Esophagus muscularis mucosa (tissue), 4 donors: ENCODE measurements at places on chromosomes 1 and 21. TPM values are rescaled to one million over a fixed set of nuclear protein-coding genes. Genes with fewer than 3 reads are reported as not detected.
A peak's percentile ranks its signal among the peaks of the same experiment; 100 is the strongest.

- no peak for DNase-seq
These were observed 456.2 kb downstream of the KCNT2 start for GRCh38 chr1:196152086-196152485.

DNA sequence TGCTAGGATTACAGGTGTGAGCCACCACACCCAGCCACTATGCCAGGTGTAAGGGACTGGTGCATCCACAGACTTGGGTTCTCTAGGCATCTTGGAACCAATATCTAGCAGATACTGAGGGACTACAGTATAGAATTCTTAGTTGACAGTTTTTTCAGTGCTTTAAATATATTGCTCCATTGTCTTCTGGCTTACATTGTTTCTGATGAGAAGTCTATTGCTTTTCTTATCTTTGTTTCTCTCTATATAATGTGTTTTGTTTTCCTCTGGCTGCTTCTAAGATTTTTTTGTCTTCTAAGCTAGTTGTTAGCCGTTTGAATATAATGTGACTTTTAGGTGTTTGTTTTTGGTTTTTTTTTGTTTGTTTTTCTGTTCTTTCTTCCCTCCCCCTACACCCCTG is 13.5 kb downstream of the NUF2 start:
- no peak for DNase-seq

- DNase-seq = no peak
These were observed 1.7 kb downstream of the MCL1 start for GRCh38 chr1:150577557-150578271.

Gene FAM78B
- 2.0 TPM for total RNA-seq

Gene HCN3
- 1.2 TPM for total RNA-seq

GRCh38 chr1:220966881-220967611 is 87.8 kb downstream of the HLX start:
- DNase-seq = no peak

DNA sequence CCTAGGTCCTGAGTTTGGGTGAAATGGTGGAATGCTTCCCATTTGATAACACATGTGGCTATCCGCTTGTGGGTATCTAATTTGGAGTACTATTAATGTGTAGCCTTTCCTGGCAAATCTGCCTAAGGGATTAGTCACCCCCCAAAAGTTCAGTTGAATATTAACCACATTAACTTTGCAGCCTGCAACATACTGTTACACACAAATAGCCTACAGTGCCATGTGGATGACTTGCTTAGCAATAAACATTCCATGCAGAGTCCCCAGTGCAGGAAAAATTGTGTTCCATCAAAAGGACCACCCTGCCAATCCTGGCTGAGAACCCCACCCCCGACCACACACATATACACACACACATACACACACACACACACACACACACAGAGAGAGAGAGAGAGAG is 303.3 kb upstream of the ESRRG start:
- no peak for DNase-seq

- peak; percentile 62 for DNase-seq
These were observed at the start of gene VTCN1 for GRCh38 chr1:117210831-117211261. Gene VTCN1 (minus strand): TSS chr1:117210927. CDS start chr1:117210855, 72 bp downstream.

DNA sequence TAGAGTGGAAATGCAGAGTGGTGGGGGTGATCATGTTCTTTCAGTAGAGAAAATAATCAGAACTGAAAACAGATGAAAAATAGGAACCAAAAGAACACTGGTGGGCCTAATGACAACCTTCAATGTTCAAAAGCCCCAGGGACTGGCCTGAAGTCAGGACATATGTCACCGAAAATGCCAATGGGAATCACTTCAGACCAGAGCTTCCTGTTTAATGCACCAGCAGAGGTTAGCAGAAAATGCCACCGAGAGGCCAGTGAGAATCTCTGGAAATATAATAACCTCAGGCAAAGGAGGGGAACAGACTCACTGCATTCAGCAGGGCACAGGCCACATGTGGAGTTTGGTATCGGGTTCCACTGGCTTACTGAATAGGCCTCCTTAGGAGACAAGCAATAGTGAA is 15.9 kb upstream of the CD58 start:
- no peak for DNase-seq

DNA sequence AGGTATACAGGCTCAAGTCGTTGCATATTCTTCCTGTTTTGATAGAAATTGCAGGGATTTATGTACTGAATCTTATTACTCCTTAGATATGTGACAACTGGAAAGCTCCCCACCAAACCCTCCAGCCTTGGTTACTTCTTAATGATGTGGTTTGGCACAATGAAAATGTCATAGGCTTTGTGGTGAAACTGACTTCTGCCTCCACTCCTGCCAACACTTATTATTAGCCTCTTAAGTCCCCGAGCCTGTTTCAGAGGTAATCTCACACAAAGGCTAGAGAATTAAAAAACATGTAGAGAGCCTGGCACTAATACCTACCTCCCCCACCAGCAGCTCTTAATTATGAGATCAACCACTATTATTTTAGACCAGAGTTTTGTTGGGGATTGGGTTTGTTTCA is 4.2 kb downstream of the COX20 start:
- no peak for DNase-seq

DNA sequence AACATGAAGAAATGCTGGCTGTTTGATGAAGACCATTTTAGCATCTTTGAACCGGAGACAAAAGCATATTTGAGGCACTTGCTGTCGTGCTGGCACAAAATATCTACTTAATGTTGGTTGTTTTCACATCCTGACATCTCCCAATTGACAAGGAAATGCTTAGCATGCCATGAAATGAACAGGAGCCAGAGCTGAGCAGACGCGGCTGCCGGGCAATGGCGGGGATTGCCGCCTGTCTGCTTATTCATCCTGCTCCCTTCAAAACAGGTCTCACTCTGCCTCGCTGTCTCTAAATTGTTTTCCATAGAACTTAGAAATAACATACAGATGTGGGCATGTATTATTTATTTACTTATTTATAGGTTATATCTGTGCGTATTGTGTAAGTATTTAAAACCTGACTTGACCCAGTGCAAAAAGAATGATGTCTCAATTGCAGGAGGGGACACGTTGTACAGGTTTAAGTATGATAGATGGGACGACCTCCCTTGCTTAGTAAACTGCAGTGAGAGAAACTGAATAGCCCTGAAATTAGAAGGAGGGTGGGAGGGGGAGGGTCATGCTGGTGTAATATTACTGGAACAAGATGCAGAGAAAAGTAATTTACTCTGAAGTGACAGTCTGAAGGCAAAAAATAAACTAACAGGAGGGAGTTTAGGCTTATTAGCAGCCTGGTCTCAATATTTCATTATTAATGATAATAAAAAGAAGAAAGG is 590.4 kb upstream of the PLXNA2 start:
- DNase-seq = peak; percentile 78

DNA sequence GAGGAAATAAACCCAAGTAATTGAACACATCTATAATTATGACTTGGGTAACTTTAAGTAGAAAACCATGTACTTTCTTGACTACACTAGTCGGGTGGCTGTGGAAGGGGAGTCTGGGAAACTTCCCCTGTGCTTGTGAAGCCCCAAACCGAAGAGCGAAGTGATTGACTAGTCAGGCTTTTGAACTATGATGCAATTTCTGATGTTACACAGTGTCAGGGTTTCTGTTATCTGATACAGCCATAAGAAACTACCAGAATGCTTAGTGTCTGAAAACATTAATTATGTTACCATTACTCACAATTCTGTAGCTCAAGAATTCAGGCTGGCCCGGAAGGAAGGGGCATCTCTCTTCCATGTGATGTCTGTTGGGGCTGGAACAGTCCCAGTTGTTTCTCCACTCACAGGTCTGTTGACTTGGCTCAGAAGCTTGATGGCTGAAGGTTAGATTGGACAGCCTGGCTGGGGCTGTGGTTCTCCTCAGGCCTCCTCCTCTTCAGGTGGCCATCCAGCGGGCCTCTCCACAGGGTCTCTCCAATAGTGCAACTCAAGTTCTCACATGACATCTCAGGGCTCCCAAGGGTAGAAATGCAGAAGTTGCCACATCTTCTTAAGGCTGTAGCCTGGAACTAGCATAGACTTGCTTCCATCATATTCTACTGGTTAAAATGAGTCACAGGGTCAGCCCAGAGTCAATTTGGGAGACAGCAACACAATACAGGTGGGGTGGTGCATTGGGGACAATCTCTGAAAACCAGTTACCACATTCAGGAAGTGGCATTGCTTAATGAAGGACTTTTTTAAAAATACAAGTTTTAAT is 8.3 kb upstream of the C8B start:
- DNase-seq = no peak

Gene OR14K1
- total RNA-seq = not detected

GRCh38 chr1:234978397-234979295 is 150.0 kb downstream of the TOMM20 start:
- DNase-seq = no peak

DNA sequence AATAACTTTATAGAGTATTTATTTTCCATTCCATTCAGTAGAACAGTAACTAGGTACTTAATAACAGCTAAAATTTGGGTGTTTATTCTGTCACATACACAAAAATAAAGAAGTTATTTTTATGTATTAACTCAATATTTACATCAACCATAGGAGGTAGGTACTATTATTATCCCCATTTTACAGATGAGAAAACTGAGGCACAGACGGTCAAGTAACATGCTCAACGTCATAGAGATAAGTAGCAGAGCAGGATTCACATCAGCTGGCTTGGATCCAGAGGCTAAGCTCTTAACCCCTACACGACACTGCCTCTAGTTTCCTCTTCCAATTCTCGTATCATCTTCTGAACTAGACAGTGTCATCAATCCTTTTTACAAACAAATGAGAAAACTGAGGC is 9.3 kb downstream of the ZBTB21 start:
- DNase-seq = peak; percentile 19

DNA sequence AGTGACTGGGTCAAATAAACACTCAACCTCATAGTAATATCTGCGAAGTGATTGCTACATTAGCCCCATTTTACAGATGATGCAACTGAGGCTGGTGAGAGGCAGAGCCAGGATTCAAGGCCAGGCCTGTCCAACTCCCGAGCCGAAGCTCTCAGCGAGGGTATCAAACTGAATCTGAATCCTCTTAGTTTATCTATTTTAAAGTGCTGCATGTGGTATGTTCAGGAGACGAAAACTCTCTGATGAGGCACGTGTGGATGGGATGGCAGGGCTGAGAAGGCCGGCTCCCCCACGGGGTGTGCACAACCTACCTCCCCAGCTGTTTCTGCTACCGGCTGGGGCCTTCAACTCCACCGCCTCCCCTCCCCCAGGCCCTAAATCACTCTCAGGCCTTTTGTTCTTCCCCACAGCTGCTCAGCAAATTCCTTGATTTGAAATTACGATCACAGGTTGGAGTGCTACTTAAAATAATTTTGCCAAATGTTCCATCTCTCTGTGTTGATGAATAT is 171.8 kb downstream of the TOMM20 start:
- DNase-seq = no peak

GRCh38 chr1:197144570-197145325 is 1.7 kb downstream of the ASPM start:
- DNase-seq = no peak

Gene SLC16A4
- 5.8 TPM for total RNA-seq

DNA sequence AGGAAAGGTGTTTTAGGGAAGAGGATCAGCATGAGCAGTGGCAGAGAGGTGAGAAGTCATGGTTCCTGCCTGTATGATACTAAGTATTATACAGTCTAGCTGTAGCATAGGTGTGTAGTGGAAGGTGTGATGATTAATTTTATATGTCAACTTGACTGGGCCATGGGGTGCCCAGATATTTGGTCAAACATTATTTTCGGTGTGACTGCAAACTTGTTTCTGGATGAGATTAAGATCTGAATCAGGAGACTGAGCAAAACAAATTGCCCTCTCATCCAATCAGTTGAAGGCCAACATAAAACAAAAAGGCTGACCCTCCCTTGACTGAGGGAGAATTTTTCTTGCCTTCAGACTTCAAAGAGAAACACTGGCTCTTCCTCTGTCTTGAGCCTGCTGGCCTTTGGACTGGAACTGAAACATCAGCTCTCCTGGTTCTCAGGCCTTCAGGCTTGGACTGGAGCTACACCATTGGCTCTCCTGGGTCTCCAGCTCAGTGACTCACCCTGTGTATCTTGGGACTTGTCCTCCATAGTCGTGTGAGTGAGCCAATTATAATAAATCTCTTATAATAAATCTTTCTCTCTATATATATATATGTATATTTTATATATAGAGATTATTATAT is 6.8 kb upstream of the CDC42 start:
- DNase-seq = no peak

Gene OPRD1
- total RNA-seq = under 0.01 TPM

DNA sequence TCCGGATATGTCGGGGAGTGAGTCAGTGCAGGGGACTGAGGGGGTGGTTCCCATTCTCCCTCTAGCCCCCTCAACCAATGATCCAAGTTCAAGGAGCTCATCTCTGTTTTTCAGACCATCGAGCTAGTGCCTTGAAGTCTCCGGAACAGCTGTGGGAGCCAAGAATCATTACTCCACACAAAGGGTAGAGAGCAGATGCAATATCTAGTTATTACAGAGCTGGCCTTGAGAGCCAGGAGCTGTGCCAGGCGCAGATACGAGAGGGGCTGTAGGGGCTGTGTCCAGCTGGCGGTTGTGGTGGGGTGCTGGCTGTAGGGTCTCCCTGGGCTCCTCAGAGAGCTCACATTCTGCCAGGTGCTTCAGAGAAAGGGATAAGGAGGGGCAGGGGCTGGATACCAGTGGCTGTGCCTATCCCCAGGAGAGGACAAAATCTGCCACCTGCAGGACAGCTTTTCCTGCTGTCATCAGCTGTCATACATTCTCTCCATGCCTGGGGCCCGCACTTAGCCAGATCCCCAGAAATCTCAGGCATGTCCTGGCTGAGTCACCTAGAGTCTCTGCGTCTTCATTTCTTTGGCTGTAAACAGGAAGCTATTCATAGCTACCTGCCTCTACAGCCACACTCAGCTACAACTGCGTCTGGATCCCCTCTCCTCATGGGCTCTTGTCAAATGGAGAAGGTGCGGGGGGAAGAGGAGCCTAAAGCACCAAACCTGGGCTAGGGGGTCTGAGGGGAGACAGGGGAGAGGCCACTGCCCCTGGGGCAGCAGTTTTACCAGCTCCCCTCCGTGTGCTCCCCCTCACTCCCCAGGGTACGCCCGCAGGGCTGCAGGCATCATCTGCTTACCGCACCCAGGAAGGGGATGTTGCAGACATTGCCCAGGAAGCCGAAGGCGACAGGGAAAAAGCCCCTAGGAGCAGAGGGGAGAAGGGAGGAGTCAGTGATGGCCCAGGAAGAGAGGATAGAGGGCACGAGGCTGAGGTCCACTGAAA is 2.4 kb upstream of the KISS1 start:
- DNase-seq = no peak

DNA sequence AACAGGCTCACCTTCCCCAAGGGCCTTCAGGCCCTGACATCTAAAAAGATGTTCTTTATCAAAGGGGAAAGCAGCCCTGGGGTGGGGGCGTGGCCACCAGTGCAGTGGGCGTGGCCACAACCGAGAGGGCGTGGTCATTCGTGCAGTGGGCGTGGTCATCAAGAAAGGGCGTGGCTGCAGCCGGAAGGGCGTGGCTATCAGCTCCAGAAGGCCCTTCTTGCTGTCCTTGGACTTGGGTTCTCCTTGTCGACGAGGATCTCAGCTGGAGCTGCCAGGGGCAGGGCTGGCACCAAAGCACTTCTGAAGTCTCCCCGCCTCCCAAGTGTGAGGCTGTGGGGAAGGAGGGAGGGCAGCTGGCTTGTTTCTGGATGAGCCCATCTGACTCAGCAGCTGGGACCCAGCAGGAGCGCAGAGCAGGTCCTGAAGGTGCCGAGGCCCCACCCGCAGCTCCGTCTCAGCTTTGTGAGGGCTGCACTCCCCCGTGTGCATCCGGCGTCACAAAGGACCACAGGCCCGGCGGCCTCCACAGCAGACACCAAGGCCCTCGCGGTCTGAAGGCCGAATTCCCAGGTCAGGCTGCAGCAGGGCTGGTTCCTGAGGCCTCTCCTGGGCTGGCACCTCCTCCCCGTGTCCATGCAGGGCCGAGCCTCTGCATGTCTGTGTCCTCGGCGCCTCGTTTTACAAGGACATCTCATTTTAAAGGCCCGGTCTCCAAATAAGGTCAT is 12.8 kb downstream of the PDE9A start:
- no peak for DNase-seq

Gene C8B
- not detected for total RNA-seq
